ENCODE measurements at places on chromosomes 2 and 18.

DNA sequence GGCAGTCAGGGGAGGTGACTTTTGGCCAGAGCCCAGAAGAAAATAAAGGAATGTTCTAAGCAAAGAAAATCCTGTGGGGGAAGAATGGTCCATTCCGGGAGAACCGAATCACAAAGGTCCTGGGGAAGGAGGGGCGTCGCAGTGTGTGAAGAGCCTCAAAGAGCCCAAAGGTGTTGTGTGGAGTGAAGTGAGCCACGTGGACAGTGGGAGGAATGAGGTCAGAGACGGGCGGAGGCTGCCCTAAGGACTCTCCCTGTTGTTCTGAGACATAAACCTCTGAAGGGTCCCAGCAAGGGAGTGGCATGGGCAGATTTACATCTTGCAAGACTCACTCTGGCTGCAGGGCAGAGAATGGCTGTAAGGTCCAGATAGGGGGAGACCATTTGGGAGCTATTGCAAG is 91.3 kb upstream of the SEC11C start:
- no peak for DNase-seq

- DNase-seq: peak; percentile 92
Observed at GRCh38 chr18:3652380-3653262, 202.6 kb downstream of the TGIF1 start.

- no peak for DNase-seq
Observed at GRCh38 chr2:107607054-107607453, 219.6 kb upstream of the RGPD4 start.

- DNase-seq: peak; percentile 52
Observed at GRCh38 chr2:10255189-10256030, 47.3 kb upstream of the HPCAL1 start.

DNA sequence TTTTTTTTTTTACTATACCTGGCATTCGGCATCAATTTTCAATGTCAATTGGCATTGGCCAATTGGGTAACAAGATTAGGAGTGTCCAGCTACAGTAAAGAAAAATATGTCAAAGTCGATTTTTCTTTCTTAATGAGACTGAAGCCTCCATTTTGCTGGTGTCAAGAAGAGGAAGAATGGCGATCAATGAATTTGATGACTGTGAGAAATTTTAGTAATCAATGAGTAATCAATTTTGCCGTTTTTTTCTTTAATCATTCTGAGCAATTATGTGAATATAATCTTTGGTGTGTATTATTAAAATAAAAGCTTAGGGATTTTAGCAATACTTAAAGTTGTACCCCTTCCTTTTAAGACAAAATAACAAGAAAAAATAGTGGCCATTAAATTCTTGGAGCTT is 69.7 kb downstream of the TMEM200C start:
- DNase-seq: no peak
